ENCODE measurements at places on chromosomes 12 and 14.

DNA sequence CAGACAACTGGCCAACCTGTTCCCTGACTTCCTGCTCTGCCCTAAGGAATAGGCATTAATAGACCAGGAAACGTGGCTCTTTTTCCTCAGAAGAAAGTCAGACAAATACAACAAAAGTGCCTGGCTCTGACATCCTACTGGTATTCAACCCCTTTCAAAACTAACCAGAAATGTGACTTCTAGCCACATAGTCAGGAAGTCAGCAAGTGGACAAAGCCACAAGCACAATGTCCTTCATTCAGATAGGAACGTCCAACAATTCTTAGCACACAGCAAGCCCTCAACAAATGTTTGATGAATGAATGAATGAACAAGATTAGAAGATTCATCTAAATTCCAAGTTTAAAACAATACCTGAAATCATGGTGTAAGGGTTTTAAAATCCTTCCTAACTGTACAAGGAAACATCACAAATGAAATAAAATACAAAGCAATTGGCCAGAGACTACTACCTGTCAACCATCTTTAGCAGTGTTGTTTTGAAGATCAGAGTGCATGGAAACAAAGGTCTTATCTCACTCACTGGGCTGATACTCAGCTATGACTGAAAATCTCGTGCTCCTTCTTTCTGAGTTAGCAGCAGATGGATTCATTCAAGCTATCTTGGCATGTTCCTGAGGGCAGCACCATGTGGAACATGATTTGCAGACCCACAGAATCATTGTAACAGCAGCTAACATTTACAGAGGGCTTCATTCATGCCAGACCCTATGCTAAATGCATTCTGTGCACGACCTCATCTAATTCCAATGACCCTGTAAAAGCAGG is 16.5 kb downstream of the APPL2 start:
- no peak for DNase-seq

- DNase-seq: no peak
Observed at GRCh38 chr14:21070083-21070609, at the start of gene ARHGEF40. Gene ARHGEF40, plus strand, starts transcription at chr14:21070304. Its CDS starts 93 bp downstream, at chr14:21070397.

DNA sequence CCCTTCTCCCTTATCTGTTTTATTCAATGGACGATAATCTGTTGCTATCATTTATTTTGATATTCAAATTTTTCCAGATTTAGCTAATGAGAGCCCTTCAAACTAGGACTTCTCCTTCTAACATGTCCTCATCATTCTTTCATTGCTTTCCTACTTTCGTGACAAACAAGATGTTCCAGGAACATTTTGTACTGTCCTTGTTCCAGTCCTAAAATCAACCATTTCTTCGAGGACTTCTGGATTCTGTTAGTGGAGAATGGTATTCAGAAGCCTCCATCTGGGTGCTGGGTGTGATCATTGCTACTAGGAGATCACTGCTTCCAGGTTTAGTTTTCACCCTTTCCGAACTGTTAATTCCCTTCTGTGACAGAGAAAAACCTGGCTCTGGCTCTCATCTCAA is 29.5 kb upstream of the FBXO34 start:
- no peak for DNase-seq

- peak; percentile 58 for DNase-seq
Observed at GRCh38 chr14:21771671-21772070, 98.1 kb upstream of the OR4E1 start.

DNA sequence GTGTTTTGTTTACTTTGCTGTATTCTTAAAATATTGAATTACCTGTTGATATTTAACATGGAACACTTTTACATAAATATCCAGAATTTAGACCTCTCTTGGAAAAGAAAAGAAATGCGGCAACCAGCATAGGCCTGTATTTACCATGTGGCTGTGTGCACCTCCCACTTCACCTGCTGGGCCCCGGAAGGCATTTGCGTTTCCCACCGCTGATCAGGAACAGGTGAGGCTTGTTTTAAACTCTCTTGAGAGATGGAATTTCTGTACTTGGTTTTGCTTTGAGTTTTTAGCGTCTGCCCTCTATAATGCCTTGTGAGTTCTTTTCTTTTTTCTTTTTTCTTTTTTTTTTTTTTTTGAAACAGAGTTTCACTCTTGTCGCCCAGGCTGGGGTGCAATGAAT is 124.2 kb downstream of the GLT1D1 start:
- DNase-seq: no peak

- DNase-seq: no peak
Observed at GRCh38 chr14:36320897-36321381, 502 bp upstream of the MBIP start.

DNA sequence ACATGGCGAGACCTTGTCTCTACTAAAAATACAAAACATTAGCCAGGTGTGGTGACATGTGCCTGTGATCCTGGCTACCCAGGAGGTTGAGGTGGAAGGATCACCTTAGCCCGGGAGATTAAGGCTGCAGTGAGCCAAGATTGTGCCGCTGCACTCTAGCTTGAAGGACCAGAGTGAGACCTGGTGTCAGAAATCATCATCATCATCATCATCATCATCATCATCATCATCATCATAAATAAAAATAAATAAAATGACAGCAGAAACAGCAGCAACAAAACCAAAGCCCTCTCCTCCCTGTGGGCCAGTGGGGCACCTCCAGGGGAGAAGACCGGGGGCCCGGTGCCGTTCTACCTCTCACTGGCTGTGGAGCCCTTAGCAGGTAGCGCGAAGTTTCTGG is 281.9 kb upstream of the CRY1 start:
- DNase-seq: no peak

- no peak for DNase-seq
Observed at GRCh38 chr14:23645812-23646647, 9.9 kb downstream of the DHRS2 start.

DNA sequence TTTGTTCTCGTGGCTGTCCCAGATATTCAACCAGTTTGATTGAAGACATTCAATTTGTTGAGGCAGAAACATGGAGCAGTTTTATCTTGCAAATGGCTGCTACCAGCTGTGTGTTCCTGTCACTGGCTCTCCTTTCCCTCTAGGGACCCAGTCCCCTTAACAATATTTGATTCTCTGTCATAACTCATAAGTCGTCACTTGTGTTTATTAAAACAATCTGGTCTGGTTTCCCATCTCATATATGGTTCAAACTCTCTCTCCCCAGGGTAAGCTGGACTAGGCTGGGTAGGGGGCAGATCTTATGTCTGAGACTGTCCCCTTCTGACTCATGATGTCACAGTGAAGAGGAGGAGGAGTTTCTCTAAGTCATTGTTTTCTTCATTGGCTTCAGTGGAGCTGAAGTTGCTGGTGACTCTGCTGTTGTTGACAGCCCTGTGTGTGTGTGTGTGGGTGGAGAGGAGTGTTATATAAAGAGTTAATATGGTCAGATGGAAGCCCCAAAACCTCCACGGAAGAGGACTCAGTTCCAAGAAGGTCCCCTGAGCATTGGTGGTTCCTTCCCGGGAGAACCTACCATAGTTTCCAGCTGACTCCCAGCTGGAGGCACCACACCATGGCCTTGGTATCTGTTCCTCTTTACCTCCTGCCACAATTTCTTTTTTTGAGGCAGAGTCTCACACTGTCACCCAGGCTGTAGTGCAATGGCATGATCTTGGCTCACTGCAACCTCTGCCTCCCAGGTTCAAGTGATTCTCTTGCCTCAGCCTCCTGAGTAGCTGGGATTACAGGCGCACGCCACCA is 16.1 kb upstream of the GNG2 start:
- no peak for DNase-seq

- no peak for DNase-seq
Observed at GRCh38 chr14:65803885-65804284, 391.4 kb downstream of the FUT8 start.

- DNase-seq: no peak
Observed at GRCh38 chr14:33573301-33573880, 377.5 kb downstream of the EGLN3 start.

DNA sequence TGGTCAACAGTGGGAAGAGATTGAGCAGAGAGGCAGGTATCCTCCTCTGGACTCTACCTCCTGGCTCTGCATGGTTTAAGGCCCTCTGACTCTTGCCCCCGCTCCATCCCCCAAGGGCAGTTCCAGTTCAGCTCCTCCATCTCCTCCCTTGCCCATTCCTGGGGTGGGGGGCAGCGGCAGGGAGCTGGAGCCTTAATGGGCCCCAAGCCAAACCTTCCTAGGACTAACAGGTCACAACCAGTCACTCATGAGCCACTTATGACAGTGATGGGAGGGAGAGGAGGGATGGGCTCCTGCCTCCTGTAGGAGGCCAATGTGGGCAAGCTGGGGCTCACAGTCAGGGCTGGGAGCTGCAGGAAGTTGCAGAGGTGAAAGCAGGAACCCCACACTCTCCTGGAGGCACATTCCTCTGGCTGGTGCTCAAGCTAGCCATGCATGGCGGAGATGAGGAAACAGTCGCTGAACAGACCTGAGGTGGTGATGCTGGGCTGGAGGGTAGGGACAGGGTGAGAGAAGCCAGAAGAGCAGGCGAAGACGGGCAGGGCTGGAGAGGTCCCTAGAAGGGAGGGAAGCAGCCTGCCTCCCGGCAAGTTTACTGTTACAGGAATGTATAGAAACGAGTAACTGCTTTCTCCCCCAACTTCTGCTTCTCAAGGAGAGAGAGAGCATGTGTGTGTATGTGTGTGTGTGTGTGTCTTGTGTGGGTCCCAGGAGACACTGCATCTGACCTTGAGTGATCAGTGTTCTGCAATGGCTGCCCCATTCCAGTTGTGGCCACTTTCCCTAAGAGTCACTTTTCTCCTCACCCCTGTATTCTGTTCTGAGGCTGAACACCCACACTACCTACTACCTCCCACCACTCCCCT is 5.0 kb upstream of the RAPGEF3 start:
- DNase-seq: no peak

- DNase-seq: no peak
Observed at GRCh38 chr14:77144412-77145115, 3.0 kb upstream of the ZDHHC22 start.

- DNase-seq: no peak
Observed at GRCh38 chr12:86735851-86736250, 479.7 kb upstream of the MGAT4C start.

DNA sequence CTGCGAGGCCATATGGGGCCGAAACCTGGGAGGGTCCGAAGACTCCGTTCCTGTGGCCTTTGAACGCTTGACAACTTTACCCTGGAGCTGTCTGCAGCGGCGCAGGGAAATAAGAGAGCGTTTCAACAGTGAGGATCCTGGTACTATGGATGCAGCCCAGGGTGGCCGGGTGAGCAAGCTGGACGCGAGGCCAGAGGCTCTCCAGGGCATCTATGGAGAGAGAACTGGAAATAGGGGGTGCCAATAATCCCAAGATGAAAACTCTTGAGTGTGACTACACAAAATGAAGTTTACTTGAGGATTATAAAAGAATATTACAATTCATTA is 1.1 kb upstream of the ABCC9 start:
- DNase-seq: no peak

DNA sequence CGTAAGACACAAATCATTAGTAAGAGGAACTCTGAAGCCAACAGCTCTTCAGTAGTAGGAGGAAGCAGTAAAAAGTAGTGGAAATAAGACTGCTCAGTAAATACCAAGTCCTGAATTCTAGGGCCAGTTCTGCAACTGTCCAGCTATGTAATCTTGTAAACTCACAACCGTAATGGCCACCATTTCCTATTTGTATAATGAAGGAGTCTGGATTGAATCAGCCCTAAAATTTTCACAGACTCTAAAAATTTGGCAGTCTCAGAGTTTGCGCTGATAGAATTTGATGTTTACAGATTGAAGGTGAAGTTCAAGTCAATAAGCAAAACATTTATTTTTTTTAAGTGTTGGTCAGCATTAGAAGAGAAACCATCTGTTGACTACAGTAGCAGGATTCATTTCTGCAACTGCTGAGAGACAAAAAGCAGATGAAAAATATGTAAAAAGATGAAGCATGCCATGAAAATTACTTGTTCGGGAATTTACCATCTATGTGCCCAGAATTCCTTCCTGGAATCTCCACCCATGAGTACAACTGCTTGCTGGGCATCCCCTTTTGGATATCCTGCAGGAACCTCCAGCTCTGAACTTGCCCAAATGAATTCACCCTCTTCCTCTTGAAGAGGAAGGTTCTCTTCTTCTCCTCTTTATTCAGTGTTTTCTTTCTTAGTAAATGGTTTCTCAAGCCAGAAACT is 47.5 kb downstream of the GALNT4 start:
- no peak for DNase-seq

DNA sequence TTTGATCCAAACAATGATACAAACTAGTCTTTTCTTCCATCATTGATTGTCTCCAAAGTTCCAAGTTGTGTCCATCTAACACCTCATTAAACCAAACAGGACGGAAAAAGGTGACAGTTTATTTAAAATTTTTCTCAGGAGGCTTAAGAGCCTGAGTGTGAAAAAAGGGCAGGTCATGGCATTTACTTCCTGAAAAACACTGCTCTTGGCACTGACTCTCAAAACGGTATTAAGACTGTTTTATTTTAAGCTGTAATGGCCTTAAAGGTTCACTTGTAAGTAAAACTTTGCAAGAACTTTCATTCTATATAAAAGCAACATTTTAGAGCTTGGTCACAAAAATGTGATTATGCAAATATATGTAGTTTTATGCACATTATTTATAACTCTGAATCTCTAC is 222.5 kb downstream of the SLC2A13 start:
- no peak for DNase-seq

GRCh38 chr14:68553311-68553710 is 239.6 kb downstream of the ZFP36L1 start:
- no peak for DNase-seq

- peak; percentile 73 for DNase-seq
Observed at GRCh38 chr12:47744005-47744651, 14.6 kb downstream of the RAPGEF3 start.

GRCh38 chr12:132085291-132085635 is 58.9 kb downstream of the DDX51 start:
- DNase-seq: no peak

DNA sequence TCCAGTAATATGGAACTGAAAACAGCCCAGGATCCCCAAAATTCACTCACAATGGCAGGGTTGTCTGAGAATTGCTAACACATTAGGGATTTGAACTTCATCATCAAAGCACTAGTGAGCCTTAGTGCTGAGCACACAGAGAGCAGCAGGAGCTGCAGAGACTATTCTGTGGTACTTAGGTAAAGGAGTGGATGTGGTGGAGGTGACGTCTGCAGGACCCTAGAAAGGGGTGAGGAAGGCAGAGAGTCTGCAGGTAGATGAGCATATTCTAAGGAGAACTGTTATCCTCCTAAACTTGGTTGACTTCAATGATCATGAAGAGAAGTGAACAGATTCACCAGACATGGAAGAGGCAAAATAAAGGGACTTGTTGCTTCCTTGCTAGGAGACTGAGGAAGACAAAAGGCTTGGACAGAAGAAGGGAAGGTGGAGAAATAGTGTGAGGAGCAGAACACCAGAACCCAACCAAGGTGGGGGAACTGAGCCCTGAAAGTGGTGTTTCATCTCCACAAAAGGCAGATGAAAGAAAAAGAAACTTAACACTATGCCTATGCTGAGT is 1164.0 kb downstream of the TMEM121 start:
- DNase-seq: no peak

- no peak for DNase-seq
Observed at GRCh38 chr12:6058481-6059161, 65.8 kb downstream of the VWF start.

Data from mammary epithelial cell (primary cell).